ENCODE measurements at places on chromosomes 3 and 15. TPM values are rescaled to one million over a fixed set of nuclear protein-coding genes. Genes with fewer than 3 reads are reported as not detected.

DNA sequence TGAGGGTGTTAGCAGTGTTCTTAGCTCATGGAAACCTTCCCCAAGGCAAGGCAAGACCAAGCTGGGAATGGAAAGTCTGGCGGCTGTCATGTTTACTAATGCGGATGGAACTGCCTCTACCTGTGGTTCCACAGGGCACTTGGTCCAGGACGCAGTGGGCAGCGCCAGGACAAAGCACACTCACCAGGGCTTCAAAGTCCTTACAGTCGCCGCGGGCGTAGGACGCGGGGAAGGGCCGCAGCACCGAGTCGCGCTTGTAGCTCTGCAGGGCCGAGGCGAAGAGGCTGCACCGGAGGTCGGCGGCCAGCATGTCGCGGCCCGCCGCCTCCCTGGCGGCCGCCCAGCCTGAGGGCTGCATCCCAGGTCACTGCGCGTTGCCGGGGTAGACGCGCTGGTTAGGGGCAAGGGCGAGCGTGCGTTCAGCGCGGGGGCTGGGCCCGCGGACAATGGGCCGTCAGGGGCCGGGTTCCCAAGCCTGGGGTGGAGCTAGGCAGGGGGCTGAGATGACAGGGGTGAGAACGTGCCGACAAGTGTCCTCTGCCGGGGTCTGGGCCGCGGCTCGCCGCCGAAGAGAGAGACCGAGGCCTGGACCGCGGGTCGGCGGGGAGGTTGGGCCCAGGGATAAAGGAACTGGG is 497 bp downstream of the PARP16 start:
- DNase-seq, result no peak

GRCh38 chr3:167851171-167851570 is 115.7 kb downstream of the SERPINI1 start:
- no peak for DNase-seq

GRCh38 chr15:75841626-75842025 is 1.6 kb upstream of the UBE2Q2 start:
- no peak for DNase-seq

DNA sequence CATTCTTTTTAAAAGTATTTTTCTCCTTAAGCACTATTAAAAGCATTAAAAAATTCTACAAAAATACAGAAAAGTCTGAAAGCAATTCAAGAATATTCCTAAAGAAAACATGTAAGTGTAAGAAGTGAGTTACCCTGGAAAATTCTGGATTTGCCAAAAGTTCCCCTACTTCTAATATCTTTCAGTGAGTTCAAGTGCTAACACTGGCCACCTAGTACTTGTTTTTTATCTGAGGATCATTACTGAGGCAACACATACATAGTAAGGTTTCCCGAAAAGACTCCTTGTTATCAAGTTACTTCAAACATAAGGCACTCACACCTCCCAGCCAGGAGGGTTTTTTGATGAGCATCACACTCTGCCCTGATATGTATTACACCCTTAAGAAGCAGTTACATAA is 158.4 kb downstream of the TIGIT start:
- DNase-seq, result no peak

The CNTN4 gene
- total RNA-seq, result not detected

The SLCO2A1 gene
- 0.79 TPM for total RNA-seq

The GOLGA8J gene
- not detected for total RNA-seq
